ENCODE measurements at places on chromosomes 16 and 17.

DNA sequence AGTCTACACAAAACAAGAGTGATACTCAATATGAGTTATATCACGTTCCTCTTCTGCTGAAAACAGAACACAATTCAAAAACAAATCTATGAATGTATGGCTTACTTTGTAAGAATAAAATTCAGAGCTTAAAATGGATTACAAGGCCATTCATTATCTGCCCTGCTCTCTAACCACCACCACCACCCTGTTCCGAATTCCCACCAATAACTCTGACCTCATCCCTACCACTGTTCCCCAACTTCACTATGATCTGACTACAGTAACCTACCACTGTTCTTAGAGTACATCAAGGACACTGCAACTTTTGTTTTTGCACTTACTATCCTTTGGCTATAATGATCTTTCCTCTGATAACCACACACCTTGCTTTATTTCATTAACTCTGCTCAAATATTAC lies 21.3 kb downstream of the FBXL20 start:
- DNase-seq, result no peak

DNA sequence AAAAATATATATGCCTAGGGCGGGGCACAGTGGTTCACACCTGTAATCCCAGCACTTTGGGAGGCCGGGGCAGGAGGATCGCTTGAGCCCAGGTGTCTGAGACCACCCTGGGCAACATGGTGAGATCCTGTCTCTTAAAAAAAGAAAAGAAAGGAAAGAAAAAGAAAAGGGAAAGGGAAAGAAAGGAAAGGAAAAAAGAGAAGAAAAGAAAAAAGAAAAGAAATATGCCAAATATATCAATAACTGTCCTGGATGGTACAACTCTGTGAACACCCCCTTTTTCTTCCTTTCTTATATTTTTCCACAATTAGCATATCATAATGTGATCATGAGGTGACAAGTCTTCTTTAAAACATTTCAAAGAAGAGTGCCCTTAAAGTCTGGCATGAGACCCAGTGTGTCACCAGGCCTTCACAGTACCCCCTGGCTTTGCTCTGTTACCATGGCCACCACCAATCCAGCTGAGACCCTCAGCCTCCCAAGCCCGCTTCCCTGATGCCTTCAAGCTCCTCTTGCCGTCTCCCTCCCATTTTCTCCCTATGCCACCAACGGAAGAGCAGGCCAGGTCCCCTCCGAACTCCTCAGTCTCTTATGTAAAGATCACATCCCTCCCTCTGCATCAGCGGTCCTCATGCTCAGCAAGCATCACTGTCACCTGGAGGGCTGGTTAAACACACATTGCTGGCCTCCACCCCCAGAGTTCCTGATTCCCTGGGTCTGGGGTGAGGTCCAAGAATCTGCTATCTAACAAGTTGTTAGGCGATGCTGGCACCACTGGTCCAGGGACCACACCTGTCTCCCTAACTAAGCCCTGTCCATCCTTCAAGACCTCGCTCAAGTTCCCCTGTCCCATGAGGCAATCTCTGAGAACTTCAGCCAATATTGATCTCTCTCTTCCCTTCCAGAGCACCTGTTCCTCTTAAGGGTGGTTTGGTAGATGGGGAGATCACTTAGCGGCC lies 44.5 kb downstream of the CUEDC1 start:
- no peak for DNase-seq

- no peak for DNase-seq
These were observed 36.7 kb downstream of the SEC14L5 start for GRCh38 chr16:4994719-4995434.

DNA sequence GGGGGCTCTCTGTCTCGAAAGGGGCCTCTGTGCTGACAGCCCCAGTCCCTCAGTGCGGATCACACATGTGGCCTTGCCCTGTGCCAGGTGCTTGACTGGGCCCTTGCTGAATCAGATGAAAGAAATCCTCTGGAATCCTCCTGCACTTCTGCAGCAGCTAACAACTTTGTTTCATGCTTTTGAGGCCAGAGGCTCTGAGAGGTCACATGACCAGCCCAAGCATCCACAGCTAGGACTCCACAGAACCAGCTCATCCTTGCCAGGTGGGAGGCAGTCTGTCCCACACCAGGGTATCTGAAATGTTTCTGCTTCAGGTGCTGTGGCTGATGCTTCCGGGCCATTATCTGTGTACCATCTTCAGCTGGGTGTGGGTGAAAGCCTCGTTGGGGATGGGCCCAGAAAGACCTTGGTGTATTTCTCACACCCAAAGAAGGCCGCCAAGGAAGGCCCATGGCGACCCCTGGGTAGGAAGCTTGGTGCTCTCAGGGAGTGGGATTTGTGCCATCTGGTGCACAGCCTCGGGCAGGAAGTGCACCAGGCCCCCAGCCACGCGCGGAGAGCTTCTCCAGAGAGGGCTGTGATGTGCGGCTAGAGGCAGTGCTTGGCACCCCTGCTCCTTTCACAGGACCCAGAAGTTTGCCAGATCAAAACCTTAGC lies 143.8 kb downstream of the CLEC16A start:
- no peak for DNase-seq

DNA sequence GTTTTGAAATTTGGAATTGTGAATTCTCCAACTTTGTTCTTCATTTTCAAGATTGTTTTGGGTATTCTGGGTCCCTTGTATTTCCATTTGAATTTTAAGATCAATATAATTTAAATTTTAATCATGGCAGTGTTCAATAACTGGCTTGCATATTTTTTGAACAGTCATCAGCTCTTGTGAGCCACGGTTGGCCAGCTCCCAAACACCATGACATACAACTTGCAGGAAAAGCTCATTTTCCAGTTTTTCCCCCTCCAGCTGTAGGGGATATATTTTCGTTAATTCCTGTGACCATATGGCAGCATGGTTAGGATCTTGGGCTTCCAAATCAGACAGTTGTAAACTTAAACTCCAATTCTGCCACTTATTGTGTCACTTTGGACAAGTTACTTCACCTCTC lies 690.1 kb downstream of the WWOX start:
- DNase-seq, result no peak

- DNase-seq, result no peak
These were observed 64.4 kb downstream of the EFCAB5 start for GRCh38 chr17:30005709-30006320.

GRCh38 chr16:138049-138417 lies 440 bp downstream of the NPRL3 start:
- DNase-seq, result no peak

GRCh38 chr16:19851476-19851875 lies 33.2 kb downstream of the GPRC5B start:
- no peak for DNase-seq

DNA sequence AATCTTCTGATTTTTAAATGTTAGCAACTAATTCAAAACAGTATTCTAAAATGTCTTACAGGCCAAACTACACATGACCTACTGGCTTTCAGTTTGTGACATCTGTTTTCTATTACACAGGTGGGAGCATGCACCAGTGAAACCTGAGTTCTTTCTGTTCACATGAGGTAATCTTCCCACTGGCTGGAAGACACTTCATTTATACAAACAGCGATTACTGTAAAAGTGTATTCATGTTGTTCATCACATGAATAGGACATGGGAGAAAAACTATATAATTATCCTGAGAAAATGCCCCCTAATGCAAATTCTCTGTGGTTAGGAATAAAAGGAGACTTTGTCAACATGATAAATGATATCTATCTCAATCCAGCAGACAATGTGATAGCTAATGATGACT lies 11.1 kb upstream of the PIK3R5 start:
- DNase-seq, result no peak

GRCh38 chr16:78252757-78253156 lies 153.3 kb downstream of the WWOX start:
- DNase-seq, result no peak

DNA sequence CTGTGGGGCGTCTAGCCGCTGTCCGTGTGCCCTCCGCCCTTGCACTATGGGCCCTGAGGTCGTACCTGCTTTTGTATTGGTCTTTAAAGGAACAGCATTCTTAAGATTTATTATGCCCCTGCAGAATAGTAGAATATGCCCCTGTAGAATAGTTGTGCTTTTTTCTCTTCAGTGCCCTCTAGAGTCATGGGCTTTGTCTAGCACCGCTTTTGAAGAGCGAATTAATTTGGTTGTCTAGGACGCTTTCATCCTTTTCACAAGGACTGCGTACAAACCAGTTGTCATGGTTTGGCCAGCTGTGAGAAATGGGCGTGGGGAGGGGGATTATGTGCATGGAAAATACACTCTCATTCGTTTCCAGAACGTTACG lies 621 bp downstream of the CEP95 start:
- DNase-seq, result no peak

GRCh38 chr17:49082231-49082630 lies 50.3 kb upstream of the B4GALNT2 start:
- DNase-seq, result no peak

- no peak for DNase-seq
These were observed 794 bp downstream of the SMG6 start for GRCh38 chr17:2302778-2303203.

DNA sequence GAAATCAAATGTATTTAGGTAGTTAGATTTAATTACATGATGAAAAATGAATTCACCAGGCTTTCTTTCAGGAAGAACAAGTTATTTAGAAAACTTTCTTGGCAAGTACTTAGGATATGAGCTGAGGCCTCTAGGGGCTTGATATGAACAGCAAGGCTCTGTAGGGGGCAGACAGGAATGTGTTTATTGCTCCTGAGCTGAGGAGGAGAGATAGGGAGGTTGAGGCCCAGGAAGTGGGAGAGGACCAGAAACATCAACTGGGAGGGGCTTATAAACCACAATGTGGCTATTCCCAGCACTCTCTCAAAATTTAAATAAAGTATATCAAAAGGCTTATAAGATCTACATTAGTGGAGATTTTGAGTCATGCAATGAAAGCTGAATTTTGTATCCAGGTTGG lies 154.0 kb upstream of the MAF start:
- DNase-seq, result no peak

- DNase-seq, result peak; percentile 46
These were observed 477 bp downstream of the NTAN1 start for GRCh38 chr16:15055141-15056053.

GRCh38 chr16:16067127-16067526 lies 117.7 kb downstream of the ABCC1 start:
- DNase-seq, result no peak

All from activated naive CD8-positive, alpha-beta T cell treated with anti-CD3 and anti-CD28 coated beads, Interleukin-2, amount 50 U/mL, for 16 hours (primary cell).